T47D (cell line): ENCODE measurements at places on chromosomes 13 and 19.

DNA sequence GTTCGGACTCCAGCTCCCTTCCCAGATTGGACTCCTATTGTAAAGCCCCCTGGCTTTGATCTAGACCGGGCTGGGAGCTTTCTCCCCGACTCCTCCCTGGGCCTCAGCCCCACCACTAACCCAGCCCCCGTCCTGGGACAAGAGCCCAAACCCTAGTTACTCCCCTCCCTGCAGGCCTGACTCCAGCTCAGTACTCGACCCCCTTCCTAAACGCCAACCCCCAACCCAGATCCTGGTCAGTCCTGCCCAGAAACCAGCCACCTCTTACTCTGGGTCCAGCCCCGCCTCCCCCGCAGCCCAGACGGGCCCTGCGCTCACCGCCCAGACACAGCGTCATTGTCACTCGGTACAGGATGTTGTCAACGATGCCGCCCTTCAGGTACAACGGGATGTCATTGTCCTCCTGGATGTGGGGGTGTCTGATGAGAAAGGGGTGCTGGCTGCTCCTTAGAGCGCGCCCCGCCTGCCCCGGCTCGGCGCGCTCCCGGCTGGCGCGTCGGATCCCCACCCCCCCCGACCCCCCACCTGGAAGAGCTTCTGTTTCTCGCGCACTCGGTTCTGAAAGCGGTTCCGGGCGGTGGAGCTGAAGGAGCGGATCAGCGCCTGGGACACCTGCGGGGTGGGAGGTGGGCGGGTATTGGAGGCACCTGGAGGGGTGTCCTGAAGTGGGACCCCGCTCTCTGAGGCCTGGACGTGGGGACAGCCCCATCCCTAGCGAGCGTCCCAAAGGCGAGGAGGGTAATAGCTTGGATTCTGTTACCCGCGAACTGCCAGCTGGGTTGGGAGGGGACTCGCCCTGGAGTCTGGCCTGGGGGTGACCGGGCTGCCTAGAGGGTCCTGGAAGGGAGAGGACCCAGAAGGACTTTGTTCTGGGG lies 866 bp downstream of the COX7A1 start:
- DNase-seq = no peak

- DNase-seq = no peak
Observed at GRCh38 chr13:113157206-113157928, 1.1 kb upstream of the PROZ start.

GRCh38 chr19:55930996-55931515 lies 1.1 kb downstream of the NLRP13 start:
- DNase-seq = no peak

DNA sequence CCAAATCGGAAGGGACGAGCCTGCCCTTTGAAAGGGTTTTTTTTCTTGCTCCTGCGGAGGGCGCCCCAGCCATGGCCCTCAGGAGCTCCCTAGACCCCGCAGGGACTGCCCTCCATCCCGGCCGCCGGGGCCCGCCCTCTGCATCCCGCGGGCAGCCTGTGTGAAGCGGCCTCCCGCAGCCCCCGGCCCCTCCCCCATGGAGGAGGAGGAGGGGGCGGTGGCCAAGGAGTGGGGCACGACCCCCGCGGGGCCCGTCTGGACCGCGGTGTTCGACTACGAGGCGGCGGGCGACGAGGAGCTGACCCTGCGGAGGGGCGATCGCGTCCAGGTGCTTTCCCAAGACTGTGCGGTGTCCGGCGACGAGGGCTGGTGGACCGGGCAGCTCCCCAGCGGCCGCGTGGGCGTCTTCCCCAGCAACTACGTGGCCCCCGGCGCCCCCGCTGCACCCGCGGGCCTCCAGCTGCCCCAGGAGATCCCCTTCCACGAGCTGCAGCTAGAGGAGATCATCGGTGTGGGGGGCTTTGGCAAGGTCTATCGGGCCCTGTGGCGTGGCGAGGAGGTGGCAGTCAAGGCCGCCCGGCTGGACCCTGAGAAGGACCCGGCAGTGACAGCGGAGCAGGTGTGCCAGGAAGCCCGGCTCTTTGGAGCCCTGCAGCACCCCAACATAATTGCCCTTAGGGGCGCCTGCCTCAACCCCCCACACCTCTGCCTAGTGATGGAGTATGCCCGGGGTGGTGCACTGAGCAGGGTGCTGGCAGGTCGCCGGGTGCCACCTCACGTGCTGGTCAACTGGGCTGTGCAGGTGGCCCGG lies 815 bp downstream of the MAP3K10 start:
- no peak for DNase-seq

GRCh38 chr13:95239283-95239682 lies 62.0 kb downstream of the ABCC4 start:
- no peak for DNase-seq

GRCh38 chr19:29680447-29680846 lies 15.2 kb downstream of the PLEKHF1 start:
- no peak for DNase-seq
